ENCODE measurements at places on chromosomes 3 and 15.

GRCh38 chr3:8529738-8530525 is 28.3 kb downstream of the LMCD1 start:
- DNase-seq, result no peak

DNA sequence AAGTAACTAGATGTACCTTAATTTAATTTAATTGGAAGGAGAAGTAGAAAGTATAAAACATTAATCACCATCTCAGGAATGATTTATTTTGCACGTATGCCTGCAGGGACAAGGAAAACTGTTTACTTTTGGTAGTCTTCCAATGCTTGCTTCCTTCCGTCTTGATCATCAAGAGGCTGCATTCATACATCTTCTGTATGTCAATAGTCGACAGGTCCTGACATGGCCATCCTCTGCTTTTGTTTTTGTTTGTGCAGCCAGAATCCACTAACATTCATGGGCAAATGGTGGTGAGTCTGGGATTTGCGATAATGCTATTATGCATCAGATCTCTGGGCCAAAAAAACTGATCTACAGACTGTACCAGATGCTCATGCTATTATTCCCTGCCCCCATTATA is 56.6 kb upstream of the ZPLD1 start:
- DNase-seq, result no peak

- DNase-seq, result no peak
Measured at GRCh38 chr3:119508172-119508845, 10.0 kb downstream of the TIMMDC1 start.

- no peak for DNase-seq
Measured at GRCh38 chr3:193593668-193594030, 641 bp downstream of the OPA1 start.

- DNase-seq, result no peak
Measured at GRCh38 chr3:180382638-180383180, 219.3 kb upstream of the TTC14 start.

- peak; percentile 5 for DNase-seq
Measured at GRCh38 chr3:89113893-89114840, 6.7 kb downstream of the EPHA3 start.

GRCh38 chr3:164332831-164333802 is 745.2 kb downstream of the SI start:
- no peak for DNase-seq

GRCh38 chr3:149095487-149095886 is 9.2 kb upstream of the HLTF start:
- DNase-seq, result no peak

DNA sequence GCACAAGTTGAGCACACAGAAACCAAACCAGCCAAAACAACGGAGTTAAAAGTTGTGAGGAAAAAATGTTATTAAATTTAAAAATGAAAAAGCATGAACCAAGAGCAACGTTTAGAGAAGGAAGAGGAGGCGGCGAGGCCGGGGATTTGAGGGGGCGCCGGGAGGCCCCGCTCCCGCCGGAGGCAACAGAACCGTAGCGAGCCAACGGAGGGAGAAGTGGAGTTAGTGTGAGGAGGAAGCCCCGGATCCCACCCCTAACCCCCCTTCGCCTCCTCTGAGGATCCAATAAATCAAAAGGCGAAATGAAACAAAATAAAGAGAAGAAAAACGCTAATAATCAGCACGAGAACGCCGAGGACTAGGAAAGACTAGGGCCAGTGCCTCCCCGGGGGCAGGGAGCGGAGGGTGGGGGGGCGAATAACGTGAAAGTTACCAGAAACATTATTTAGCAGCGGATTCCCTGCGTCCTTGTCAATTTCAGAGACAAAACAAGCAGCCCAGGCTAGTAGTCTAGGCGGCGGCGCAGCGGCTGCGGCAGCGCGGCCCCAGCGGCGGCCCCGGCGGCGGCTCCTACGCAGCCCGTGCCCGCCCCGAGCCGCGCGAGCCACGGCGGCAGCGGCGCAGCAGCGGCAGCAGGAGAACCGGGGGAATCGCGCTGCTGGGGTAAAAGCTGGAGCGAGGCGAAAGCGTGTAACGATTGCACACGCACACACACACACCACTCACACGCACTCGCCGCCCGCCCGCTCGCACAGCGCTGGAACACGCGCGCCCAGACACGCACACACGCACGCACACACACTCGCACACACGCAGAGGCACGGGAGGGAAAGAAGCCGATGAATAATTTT is 1.7 kb downstream of the MEIS2 start:
- DNase-seq, result no peak

DNA sequence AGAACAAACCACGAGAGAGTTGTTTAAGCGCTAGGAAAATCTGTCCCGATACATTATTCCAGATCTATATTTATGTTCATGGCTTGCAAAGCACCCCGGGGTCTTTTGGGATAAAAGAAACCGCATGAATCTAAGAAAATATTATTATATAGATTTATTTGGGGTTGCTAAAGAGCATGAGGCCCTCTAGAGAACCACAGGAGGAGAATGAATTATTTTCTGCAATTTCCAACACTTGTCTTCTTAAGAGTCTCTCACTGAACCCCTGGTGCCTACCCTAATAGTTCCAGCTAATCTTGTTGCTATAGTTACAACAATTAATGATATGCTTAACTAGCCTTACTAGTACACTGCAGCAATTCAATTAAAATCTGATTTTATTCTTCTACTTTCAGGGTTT is 79.6 kb downstream of the ARRDC4 start:
- no peak for DNase-seq

- DNase-seq, result no peak
Measured at GRCh38 chr15:65944404-65944803, 75.1 kb downstream of the RAB11A start.

- DNase-seq, result no peak
Measured at GRCh38 chr3:129182390-129183185, 1.1 kb downstream of the CNBP start.

DNA sequence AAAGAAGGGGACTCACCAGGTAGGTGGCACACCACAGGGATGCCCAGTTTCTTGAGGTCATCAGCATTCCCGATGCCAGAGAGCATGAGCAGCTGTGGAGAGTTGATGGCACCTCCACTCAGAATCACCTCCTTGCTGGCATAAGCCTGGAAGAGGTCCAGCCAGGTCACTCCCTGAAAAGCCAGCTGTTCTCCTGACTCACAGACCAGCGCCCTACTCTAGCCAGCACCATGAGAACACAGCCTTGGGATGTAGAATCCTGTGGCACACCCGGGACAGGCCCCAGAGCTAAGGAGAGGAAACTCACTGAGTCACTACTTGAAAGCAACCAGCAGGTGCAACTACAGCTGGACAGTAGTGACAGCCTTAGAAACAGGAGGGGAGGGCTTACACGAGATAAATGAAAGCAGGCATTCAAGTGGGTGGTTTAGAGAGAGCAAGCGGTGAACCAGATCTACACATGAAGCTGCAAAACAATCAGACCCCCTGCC is 24.5 kb downstream of the CHDH start:
- no peak for DNase-seq

DNA sequence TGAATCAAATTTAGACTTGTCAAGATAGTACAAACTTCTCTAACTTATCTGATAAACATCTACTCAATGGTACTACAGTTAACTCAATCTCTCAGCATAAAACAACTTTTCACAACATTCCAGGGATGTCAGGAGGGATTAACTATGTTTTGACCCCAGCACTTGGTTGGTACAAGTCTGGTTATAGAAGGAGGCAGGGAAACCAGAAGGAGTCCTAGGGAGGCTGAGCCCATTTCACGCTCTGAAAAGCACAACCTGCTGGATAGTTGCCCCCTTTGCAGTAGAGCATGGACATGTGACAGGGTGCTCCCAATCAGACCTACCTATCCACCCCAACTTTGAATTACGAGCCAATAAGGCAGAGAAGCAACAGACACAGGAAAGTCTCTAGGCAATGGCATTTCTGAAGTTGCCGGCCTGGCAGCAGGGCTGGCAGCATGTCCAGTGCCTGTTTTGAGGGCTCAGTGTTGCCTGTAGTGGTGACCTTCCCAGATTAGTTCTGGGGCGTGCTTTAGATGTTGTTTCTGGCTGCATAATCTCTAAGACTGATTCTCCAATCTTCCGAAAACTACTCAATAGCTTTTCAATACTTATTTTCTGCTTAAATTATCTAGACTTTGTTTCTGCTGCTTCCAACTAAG is 8.2 kb downstream of the ANKUB1 start:
- no peak for DNase-seq

GRCh38 chr15:36400936-36401585 is 178.4 kb upstream of the CDIN1 start:
- no peak for DNase-seq

GRCh38 chr3:83662381-83662960 is 1296.3 kb upstream of the CADM2 start:
- DNase-seq, result no peak

GRCh38 chr15:69657626-69658025 is 205.0 kb downstream of the RPLP1 start:
- no peak for DNase-seq

- no peak for DNase-seq
Measured at GRCh38 chr3:125054449-125055329, 1.1 kb downstream of the HEG1 start.

DNA sequence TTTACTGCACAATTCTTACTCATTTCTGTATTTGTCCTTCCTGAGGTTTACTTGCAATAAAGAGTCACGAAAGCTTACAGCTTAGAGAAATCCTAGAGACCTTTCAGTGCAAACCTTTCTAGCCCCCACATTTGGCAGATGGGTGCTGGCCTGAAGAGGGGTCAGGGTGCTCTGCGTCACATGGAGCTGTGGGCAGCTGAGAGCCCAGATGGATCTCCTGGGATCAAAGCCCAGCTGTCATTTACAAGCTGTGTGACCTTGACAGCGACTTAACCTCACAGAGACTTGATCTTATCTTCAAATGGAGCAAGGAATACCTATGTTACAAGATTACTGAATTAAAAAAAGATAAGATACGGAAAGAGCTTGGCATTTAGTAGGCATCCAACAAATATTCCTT is 24.0 kb upstream of the RAF1 start:
- no peak for DNase-seq

DNA sequence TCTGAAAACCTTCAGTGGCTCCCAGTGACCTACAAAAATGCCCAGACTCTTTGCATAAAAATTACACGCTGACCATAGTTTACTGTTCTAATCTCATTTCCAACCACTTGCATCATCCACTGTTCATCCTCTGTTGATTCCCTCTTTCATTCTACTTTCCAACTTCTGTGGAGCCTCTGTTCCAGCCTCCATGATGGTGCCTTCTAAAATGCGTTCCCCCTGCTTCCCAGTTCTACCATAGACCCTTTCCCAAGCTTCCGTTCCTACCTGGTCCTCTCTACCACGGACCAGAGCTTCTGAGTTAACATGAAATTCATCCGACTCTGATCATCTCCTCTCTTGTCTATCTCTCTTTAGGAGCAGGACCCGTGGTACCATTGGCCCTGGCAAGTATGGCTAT is 127.0 kb downstream of the THSD4 start:
- no peak for DNase-seq

GRCh38 chr3:131602011-131602779 is 99.4 kb upstream of the MRPL3 start:
- DNase-seq, result no peak

- DNase-seq, result no peak
Measured at GRCh38 chr3:63872135-63872924, 8.7 kb downstream of the ATXN7 start.

- DNase-seq, result no peak
Measured at GRCh38 chr3:66140106-66140505, 80.7 kb upstream of the SLC25A26 start.

GRCh38 chr3:119864476-119864875 is 82.6 kb downstream of the NR1I2 start:
- no peak for DNase-seq

DNA sequence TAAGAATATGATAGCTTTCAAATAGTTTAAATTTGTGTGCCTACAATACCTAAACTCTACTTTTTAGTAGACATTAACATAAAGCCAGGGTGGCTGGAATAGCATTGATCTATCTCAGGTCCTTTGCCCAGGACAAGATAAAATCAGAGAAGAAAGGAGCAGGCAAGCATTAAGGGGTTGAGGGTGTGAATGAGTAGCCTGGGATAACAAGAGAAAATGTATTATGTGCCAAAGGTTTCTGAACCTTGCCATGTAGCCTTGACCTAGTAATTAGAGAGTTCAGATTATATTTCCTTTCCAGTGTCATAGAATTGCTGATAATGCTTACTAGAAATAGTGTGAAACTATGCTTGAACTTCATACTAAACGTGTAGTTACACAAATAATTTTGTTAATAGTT is 22.9 kb downstream of the ATP11B start:
- no peak for DNase-seq

DNA sequence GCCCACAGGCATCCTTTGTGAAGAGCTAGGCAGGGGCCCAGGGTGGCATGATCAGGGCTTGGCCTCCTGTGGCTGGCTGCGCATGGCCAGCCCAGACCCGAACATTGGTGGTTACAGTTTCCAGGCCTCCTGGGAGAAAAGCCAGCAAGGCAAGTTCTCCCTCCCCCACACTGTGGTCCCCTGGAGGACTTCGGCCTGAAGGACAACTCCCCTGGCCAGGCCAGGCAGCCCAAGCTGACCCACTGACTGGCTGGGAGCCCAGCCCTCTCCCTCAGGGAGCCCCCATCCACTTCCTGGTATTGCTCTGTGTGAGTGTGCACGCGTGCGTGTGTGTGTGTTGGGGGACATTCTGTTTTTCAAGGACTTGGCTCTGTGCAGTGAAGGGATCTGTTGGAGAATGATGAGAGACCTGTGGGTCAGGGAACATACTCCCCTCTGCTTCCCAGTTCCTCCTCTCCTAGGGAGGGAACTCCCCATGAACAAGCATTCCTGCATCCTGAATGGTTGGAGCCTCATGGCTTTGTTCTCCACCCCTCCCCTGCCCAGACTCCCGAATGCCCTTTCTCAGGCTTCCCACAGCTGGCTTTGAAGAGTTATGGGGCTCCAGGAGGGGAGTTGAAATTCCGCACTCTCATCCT is 29.5 kb downstream of the CORO2B start:
- DNase-seq, result peak; percentile 34

DNA sequence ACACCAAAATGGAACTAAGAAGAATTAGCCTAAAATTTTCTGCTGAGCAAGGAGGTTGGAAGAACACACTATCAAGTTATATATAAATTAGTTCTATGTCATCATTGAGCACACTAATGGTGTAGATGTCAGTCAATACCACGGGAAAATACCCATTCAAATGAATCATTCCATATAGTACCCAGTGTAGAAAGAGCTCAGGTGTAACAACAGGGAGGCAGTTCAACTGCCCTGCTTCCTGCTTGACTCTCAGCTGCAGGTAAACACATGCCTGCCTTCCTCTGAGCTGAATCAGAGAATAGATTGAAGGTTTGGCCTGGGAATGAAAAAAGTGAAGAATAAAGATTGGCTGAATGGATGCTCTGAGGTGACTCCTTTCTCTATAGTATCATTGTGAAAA is 1088.0 kb downstream of the AGBL1 start:
- DNase-seq, result no peak

DNA sequence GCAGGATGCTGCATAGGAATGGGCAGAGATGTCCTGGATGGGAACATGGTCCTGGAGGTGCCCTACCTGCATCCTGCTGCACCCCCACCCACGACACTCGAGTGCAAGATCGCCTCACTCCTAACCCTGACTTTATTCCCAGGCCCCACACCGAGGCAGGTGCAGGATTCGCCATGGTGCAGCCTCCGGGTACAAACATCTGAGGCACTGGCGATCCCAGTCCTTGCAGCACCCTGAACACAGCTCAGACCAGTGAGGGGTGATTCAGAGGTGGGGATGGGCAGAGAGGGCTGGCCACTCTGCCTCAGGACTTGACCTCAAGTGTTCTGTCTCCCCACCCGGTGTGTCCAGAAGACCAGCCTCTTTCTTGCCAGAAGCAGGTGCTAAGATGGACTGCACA is 49.1 kb downstream of the KLF13 start:
- no peak for DNase-seq
